Cardiac septum (tissue), 1 donor: ENCODE measurements at places on chromosomes 7 and 10. TPM values are rescaled to one million over a fixed set of nuclear protein-coding genes. Genes with fewer than 3 reads are reported as not detected.

GRCh38 chr10:102421757-102422512 lies 1.3 kb downstream of the FBXL15 start:
- no peak for DNase-seq

DNA sequence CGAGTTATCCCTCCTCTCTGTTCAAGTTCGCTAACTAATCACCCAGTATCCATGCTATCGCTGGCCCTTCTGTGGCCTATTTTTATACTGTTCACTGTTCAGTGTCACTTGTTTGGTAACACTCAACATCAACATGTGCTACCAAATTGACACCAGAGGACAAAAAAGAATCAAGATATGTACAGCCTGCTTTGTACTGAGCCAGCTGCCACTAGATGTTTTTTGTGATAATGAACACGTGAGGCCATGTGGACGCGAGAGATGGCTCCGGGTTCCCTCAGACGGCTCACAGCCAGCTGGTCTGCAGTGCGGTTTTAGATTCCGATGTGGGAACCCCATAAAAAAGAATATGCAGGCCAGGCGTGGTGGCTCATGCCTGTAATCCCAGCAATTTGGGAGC lies 21.2 kb downstream of the CAV1 start:
- no peak for DNase-seq

GRCh38 chr10:83427101-83427500 lies 712.2 kb upstream of the GHITM start:
- DNase-seq: no peak

The FXYD4 gene
- not detected for total RNA-seq

DNA sequence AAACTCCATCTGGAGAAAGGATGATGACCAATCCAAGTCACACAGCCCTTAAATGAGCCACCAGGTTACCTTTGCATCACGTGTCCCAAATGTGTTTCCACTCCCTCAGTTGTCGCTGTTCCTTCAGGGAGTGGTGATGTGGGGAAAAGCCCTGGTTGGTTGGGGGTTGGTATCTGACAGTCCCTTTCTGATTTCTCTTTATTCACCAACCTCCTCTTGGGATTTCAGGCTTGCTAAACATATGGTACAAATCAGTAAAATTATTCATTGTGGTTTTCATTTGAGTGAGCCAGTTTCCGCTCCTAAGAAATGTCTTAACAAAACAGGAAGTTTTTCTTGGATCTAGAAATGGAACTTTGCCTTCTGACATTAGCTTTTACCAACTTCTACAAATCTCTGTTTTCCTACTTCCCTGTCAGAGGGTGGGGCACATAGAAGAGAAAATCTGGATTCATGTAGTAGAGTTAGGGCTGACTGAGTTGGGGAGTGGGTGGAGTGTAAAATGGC lies 40.0 kb upstream of the KMT2E start:
- no peak for DNase-seq

The MSMB gene
- total RNA-seq: not detected

The CUTC gene
- total RNA-seq: 33.2 TPM

The CEP55 gene
- total RNA-seq: 0.13 TPM

The SFTPA1 gene
- 0.19 TPM for total RNA-seq

- DNase-seq: no peak
Measured at GRCh38 chr7:157796846-157797245, 460.0 kb downstream of the DNAJB6 start.

DNA sequence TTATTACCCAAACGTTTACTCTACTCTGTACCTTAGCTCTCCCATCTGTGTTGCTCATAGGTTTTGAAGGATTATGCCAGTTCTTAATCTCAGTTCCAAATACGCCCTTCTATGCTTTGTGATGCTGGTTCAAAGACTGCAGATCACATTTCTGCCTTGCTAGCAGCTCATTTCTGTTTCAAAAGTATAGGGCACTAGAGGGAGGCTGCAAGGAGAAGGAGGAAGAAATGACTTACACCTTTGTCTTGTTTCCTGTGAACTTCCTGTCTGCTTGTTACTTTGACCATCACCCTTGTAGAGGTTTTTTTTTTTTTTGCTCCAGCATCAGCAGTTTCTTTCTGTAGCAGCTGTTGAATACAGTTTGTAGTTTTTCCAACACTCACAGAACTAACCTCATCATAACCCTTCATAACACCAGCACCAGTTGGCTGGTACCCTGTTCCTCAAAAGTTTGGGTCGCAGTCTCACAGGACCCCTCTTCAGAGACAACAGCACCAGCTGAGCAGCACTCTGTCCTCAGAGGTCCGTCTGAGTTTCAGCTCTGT lies 16.5 kb downstream of the SLK start:
- no peak for DNase-seq

The SLC16A9 gene
- total RNA-seq: 1.5 TPM

- DNase-seq: no peak
Measured at GRCh38 chr10:124743191-124744101, 732 bp downstream of the FAM53B start.

DNA sequence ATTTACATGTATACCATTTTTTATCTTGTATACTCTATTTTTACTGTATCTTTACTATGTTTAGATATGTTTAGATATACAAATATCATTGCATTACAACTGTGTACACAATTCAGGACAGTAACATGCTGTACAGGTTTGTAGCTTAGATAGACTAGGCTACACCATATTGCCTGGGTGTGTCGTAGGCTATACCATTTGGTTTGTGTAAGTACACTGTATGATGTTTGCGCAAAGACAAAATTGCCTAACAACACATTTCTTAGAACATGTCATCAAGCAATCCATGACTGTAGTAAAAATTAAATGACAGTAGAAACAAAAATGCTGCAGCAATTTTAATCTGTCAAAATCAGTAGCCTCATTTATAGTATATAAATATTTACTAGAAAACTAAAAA lies 812.2 kb downstream of the GRM8 start:
- DNase-seq: no peak

- DNase-seq: no peak
Measured at GRCh38 chr7:124992851-124993562, 63.4 kb upstream of the POT1 start.

- DNase-seq: no peak
Measured at GRCh38 chr7:102082693-102083368, 203.8 kb upstream of the SH2B2 start.

DNA sequence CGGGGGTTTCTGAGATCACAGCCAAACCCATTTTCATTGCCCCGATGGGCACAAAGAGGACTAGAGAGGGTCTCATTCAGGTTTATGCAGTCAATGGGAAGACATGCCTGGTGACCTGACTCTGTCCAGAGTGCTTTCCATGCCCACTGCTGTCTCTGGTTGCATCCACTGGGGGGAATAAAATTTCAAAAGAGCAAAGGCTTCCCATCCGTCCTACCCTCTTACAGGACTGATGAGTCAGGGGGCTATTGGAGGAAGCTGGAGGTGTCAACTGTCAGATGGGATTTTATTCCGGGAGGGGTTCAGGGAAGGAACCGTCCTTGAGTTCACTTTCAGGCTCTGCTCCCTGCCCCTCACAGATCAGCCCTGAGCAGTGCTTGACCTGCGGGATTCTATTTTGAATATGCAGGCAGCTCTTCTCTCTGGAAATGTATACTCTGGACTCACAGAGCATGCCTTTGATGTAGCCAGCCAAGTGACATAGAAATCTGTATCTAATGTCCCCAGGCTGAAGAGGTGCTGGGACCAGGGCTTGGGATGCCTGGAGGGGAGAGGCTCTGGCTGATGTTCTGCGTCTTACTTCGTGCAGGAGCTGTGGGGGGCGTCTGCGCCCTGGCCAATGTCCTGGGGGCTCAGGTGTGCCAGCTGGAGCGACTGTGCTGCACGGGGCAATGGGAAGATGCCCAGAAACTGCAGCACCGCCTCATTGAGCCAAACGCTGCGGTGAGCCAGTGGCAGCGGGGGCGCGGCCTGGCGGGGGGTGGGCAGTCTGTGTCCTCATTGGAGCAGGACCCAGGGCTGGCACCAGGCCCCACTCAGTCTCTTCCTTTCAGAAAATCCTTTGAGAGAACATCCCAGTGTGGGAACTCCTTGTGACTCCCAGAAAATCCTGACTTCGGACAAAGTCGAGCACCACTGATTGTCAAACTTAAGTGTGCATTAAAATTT lies 12.0 kb downstream of the C10orf62 start:
- DNase-seq: no peak

The SPDYE11 gene
- total RNA-seq: not detected

DNA sequence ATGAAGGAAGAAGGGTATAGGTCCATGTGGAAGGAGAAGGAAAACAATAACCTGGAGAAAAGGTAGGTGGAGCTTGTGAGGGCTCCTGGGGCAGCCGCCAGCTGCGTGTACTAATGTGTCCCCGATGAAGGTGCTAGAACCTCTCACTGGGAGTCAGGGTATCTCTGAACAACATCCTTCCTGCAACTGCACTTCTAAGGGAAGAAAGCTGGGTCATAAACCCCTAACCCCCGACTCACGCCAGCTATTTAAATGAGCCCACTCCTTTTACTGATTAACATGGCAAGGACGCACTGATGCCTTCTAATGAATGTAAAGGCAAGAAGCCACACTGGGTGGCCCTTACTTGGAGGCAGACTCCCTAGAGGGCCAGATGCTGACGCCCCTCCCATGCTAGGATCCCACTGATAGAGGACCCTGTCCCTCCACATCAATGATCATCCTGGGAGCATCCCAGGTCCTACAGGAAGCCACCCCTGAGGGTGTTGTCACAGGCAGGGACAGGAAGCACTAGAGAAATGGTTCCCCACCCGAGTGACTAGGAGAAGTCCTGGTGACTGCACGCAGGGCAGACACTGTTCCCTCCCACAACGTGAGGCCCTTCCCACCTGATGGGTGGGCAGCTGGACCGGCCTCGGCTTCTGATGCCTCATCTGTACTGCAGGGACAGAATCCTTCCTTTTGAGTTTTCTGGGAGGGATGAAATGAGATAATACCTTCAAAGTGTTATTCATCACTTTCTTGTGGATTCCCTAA lies 20.4 kb downstream of the JCAD start:
- DNase-seq: no peak

- DNase-seq: no peak
Measured at GRCh38 chr10:109886781-109887140, 36.5 kb downstream of the XPNPEP1 start.

The ASB10 gene
- 17.3 TPM for total RNA-seq

The ABCC2 gene
- total RNA-seq: 0.30 TPM

The FRMD4A gene
- 23.7 TPM for total RNA-seq

DNA sequence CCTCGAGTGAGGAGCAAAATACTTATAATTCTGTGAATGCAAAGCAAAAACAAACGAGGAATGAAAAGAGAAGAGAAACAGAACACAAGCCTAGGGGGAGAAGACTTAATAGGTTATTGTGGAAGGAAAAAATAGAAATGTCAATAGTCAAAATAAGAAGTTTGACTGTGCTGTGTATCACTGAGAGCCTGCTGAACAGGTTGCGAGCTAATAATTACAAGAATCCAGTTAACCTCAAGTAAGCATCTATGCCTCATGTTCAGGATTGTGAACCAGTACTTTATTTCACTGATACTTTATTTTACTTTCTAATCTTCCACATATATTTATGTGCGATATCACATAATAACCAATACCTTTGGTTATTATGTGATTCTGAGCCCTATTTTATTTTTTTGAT lies 316.7 kb downstream of the OTUD1 start:
- DNase-seq: no peak

The SLC16A12 gene
- total RNA-seq: 3.1 TPM

DNA sequence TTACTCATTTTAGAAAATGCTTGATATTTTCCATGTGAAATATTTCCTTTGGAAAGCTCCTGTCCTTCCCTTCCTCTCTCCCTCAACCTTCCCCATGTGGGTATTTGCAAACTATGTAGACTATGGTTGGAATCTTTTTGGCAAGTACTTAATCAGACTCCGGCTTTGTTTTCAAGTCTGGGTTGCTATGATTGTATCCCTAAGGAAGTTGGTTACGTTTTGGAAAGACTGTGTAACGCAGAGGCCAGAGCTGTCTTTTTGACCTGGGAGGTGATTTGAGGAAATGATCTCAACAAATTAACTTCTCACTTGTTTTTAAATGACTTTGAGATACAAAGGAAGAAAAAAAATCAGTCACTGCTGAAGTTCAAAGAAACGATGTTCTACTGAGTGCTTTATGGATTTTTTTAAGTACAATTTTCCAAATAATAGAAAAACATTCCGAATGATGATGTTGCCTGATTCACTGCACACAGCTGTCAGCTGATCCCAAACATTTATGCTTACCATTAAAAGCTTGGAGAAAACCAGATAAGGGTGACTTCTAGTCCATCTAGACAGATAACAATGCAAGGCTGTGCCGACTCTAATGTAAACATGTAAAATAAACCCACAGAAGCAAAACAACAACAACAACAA lies 145.5 kb upstream of the CELF2 start:
- no peak for DNase-seq

The TUBB8 gene
- not detected for total RNA-seq

GRCh38 chr10:6513476-6513875 lies 66.6 kb downstream of the PRKCQ start:
- no peak for DNase-seq

The FRA10AC1 gene
- total RNA-seq: 21.1 TPM

GRCh38 chr7:2688409-2689342 lies 674 bp downstream of the AMZ1 start:
- no peak for DNase-seq

The CFAP58 gene
- 2.7 TPM for total RNA-seq

DNA sequence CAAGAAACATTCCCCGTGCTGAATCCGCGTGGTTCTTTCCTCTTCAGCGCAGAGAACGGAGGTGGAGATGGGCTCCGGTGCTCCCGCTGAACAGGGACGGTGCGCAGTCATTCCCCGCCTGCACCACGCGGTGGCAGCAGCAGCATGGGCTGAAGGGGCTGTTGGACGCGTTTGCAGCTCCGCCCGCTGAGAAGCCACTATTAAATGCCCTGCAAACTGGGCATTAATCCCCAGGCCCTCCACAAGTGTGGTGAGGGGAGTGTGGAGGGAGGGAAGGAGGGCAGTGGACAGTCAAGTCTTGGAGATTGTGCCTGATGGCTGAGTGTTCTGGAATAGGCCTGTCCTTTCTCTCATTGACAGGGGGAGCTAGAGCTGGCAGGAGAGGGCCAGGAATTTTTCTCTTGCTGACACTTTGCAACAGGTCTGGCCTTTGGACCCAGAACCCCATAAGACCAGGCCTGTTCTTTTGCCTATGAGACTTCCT lies 240.2 kb upstream of the INHBA start:
- peak; percentile 91 for DNase-seq

DNA sequence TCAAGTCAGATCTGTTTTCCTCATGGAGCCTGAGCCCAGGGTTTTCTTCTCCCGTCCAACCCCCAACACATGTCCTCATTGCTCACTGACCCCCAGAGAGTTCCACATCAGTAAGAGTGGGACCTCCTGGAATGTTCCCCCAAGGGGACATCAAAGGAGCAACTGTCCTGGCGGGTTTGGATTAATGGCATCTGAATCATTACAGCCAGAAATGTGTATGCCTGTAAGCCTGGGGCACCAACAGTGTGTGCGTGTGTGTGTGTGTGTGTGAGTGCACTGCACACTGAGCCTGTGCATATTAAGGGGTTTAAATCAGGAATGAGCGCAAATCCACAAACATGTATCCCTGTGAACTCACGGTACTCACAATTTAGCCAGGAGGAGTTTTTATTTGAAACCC lies 222.3 kb downstream of the PLXNA4 start:
- DNase-seq: no peak

The NPTX2 gene
- total RNA-seq: 0.43 TPM

DNA sequence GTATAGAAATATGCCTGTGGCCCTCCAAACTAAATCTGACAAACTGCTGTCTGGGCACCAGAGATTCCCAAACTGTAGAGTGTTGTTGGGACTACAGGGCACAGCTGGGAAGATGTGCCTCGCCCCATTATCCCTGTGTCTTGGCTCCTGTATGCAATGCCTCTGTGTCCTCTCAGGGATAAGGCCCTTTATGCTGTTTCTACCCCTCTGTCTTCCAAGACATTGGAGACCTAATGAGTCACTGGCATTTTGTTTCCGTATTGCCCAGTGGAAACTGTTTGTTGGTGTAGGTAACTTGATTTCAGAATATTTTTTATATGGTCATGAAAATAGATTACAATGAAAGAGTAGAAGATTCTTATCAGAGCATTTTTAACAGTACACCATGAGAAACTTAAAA lies 183.2 kb downstream of the GLI3 start:
- no peak for DNase-seq
